Esophagus squamous epithelium (tissue), 5 donors: ENCODE measurements at places on chromosomes 5 and 9. TPM values are rescaled to one million over a fixed set of nuclear protein-coding genes. Genes with fewer than 3 reads are reported as not detected.

GRCh38 chr5:53130266-53130665 is 20.7 kb upstream of the MOCS2 start:
- no peaks in the 10 kb centered on the region for H3K4me1 ChIP-seq
- no peak overlapping the region for H3K27ac ChIP-seq
- H3K4me3 ChIP-seq = no peak overlapping the region
- H3K36me3 ChIP-seq = no peaks in the 10 kb centered on the region
- H3K27me3 ChIP-seq = no peaks in the 10 kb centered on the region

DNA sequence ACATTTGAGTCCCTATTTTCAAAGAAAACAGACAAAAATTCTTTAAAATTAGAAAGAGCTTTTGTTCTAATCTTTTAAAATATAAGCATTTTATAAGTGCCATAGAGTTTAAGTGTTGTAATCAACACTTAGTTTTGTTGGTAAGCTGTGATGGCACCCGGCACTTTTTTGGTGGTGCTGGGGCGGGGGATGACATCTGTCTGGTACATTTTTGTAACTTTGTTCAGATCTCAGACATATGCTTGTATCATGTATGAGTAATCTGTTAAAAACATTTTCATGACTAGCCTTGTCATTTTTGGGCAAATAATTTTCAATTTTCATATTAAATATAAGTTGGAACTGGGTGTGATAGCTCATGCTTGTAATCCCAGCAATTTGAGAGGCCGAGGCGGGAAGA is 51.7 kb downstream of the UBAP1 start:
- H3K27me3 ChIP-seq = no peaks in the 10 kb centered on the region
- DNase-seq = no peak
- H3K36me3 ChIP-seq = no peaks in the 10 kb centered on the region
- no peak overlapping the region for H3K4me3 ChIP-seq

DDX4 gene
- total RNA-seq = not detected

GRCh38 chr5:58548068-58548467 is 34.8 kb upstream of the RAB3C start:
- no peaks in the 10 kb centered on the region for H3K4me1 ChIP-seq
- no peak overlapping the region for H3K27ac ChIP-seq
- DNase-seq = no peak
- H3K27me3 ChIP-seq = no peaks in the 10 kb centered on the region
- H3K36me3 ChIP-seq = no peaks in the 10 kb centered on the region

DNA sequence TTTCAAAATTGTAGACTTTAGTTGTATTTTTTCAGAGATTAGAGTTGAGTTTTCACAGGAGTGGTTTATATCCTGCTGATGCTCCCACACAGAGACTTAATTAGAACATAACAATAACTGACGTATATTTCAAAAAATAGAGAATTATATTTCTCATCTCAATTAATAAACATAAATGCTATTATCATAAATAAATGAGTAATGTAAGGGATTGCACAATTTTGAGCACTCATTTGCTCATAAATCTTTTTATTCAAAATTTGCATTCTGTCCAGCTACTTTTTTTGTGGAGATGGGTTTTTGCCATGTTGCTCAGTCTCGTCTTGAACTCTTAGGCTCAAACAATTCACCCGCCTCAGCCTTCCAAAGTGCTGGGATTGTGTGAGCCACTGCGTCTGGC is 515.7 kb upstream of the RORB start:
- no peak overlapping the region for H3K27ac ChIP-seq
- no peak for DNase-seq
- no peaks in the 10 kb centered on the region for H3K27me3 ChIP-seq
- H3K4me3 ChIP-seq = no peak overlapping the region
- H3K36me3 ChIP-seq = no peaks in the 10 kb centered on the region

F2RL1 gene
- total RNA-seq = 15.8 TPM

TMEM174 gene
- not detected for total RNA-seq

DNA sequence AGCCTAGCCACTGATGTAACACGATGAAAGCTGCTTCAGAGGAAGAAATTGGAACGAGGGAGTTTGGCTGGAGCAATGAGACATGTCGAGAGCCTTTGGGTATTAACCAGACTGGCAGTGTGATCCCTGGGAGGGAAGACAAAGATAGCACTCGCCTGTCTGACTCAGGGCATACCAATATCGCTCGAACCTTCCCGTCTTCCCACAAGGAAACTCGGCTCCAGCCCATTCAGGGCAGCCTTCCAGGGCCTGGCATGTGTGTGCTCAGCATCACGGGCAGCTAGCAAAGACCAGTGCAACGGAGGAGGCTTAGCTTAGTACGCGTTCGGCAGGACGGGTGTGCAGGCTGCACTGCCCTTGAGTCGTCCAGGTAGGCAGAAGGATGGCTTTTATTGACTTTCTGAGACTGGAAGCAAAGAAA is 356.9 kb upstream of the WWC1 start:
- no peaks in the 10 kb centered on the region for H3K36me3 ChIP-seq
- no peaks in the 10 kb centered on the region for H3K27me3 ChIP-seq
- H3K4me1 ChIP-seq = no peaks in the 10 kb centered on the region
- no peak overlapping the region for H3K27ac ChIP-seq
- H3K4me3 ChIP-seq = no peak overlapping the region
- no peak for DNase-seq

DNA sequence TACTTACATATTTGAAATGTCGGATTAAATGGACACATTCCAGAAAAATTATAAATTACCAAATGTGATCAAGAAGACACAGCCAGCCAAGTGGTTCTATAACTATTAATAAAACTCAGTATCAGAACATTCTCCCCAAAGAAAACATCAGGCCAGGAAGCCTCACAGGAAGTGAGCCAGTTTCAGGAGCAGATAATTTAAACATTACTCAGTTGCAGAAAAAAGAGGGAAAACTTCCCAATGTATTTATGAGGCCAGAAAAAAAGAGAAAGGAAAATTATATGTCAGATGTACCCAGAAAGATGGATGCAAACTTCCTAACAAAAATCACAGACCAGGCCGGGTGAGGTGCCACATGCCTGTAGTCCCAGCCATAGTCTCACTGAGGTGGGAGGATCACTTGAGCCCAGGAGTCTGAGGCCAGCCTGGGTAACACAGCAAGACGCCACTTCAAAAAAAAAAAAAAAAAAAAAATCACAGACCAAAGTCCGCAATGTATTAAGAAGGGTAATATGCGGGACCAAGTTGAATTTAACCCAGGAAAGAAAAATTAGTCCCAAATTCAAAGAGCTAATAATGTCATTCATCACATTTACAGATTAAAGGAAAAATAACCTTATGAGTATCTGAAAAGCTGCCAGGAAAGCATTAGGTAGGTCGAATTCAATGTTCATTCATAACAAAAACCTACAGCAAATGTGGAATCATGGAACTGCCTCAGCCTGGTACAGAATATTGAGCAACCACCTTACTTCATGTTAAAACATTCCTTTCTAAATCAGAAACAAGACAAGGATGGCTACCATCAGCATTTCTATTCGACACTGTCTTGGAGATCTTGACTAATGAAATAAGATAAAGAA is 37.2 kb upstream of the NRARP start:
- peaks cover 5% of the 10 kb centered on the region for H3K36me3 ChIP-seq
- no peak for DNase-seq
- no peaks in the 10 kb centered on the region for H3K4me1 ChIP-seq
- H3K4me3 ChIP-seq = no peak overlapping the region
- no peaks in the 10 kb centered on the region for H3K27me3 ChIP-seq

LCN12 gene
- total RNA-seq = not detected

DNA sequence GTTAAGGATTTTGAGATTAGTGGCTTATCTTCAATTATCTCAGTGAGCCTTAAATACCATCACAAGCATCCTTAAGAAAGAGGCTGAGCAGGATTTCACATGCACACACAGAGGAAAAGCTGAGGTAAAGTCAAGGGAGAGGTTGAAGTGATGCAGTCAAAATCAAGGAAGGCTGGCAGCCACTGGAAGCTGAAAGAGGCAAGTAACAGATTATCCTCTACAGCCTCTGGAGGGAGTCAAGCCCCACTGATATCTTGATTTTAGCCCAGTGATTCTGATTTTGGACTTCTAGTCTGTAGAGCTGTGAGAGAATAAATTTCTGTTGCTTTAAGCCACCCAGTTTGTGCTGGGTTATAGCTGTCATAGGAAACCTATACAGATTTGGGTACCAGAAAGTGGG is 80.1 kb downstream of the ANKRD31 start:
- no peak for DNase-seq
- no peaks in the 10 kb centered on the region for H3K4me1 ChIP-seq
- no peak overlapping the region for H3K27ac ChIP-seq
- no peak overlapping the region for H3K4me3 ChIP-seq

PCDHA9 gene
- total RNA-seq = not detected

DNA sequence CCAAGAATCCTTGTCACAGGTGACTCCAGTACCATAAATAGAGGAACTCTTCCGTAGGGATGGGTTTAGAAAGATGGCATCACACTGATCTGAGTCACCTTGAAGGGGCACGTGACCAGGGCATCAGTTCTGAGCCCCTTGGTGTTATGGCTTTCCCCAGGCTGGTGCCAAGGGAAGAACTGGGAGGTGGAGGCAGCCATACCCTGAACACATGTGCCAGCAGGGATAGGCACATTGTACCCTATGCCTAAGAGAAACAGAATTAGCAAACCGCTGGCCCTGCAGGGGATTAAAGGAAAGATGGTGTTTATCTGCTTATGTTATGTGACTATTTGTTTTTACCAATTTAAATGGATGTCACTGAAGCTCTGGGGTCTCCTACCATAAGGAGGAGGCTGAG is 196.2 kb downstream of the RGS3 start:
- peaks cover 48% of the 10 kb centered on the region for H3K27me3 ChIP-seq
- H3K27ac ChIP-seq = no peak overlapping the region
- no peaks in the 10 kb centered on the region for H3K36me3 ChIP-seq
- H3K4me1 ChIP-seq = no peaks in the 10 kb centered on the region

DNA sequence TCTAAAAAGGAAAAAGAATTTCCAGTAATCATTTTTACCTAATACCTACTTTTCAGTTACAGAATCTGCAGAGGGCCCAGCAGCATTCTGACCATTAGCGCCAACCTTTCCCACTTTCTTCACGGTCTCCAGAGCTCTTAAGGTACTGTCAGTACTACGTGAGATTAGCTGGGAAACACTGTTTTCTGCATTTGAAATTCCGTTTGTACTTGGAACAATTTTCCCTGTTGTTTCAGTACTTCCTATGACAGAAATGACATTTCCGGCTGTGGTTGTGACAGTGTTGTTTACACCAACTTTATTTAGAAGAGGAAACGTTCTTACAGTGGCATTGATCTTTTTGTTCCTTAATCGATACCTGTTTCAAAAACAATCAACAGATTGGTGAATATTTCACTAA is 36.9 kb upstream of the PDCL start:
- H3K4me1 ChIP-seq = no peaks in the 10 kb centered on the region
- no peak overlapping the region for H3K27ac ChIP-seq
- H3K36me3 ChIP-seq = no peaks in the 10 kb centered on the region
- no peak overlapping the region for H3K4me3 ChIP-seq

GRCh38 chr9:126722252-126722921 is 82.5 kb upstream of the ZBTB43 start:
- H3K4me1 ChIP-seq = peaks cover 16% of the 10 kb centered on the region
- H3K36me3 ChIP-seq = no peaks in the 10 kb centered on the region
- H3K4me3 ChIP-seq = peak overlapping the region; percentile 43
- H3K27me3 ChIP-seq = no peaks in the 10 kb centered on the region
- H3K27ac ChIP-seq = peak overlapping the region; percentile 80

ORM2 gene
- not detected for total RNA-seq

THBS4 gene
- total RNA-seq = 4.7 TPM

DNA sequence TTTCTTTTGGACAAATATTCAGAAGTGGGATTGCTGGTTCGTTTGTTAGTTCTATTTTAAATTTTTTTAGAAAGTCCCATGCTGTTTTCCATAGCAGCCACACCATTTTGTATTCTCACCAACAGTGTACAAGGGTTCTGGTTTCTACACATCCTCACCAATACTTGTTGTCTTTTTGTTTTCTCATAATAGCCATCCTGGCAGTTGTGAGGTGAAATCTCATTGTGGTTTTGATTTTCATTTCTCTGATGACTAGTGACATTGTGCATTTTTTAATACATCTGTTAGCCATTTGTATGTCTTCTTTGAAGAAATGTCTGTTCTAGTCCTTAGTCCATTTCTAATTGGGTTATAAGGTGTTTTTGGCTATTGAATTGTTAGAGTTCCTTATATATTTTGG is 214.3 kb downstream of the ARRDC3 start:
- no peaks in the 10 kb centered on the region for H3K4me1 ChIP-seq
- no peak overlapping the region for H3K27ac ChIP-seq
- H3K27me3 ChIP-seq = no peaks in the 10 kb centered on the region
- H3K4me3 ChIP-seq = no peak overlapping the region

RMI1 gene
- 2.8 TPM for total RNA-seq

DNA sequence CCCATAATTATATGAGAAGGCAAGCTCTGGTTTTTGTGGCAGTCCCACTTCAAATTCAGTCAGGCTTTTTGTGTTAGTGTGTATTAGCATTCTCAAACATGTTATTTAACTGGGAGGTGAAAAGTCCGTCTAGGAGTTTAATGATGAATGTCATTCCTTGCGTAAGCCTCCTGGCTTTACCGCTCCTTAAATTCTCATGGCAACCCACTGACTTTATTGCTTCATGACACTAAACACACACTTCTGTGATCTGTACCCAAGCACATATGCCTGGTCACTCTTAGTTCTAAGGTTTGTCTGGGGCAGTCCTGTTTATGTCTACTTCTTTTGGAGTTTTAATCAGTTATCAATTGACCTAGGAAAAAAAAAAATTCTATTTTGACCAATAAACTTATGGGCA is 677.9 kb upstream of the DMAC1 start:
- no peaks in the 10 kb centered on the region for H3K36me3 ChIP-seq
- DNase-seq = no peak
- H3K27me3 ChIP-seq = no peaks in the 10 kb centered on the region
- no peaks in the 10 kb centered on the region for H3K4me1 ChIP-seq

HTR1A gene
- total RNA-seq = not detected
